ENCODE measurements at places on chromosomes 7 and 10.

GRCh38 chr10:72353965-72354355, 759 bp downstream of the DNAJB12 start:
- DNase-seq = peak; percentile 42

DNA sequence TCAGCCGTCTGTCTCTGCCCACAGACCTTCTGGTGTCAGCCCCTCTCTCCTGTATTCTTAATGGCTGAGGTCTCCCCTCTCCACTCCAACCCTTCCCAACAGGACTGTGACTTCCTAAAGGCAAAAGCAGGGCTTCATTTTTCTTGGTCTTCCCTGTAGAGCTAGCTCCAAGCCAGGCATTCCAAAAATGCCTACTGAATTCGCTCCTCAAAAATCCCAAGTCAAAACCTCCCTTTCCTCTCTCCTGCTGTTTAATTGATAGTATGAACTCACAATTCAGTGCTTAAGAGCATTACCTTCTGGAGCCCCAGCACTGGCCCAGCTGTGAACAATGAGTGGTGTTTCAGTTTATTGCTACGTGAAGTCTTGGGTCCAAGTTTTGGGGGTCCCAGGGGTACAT, 628.4 kb downstream of the PARD3 start:
- DNase-seq = no peak

DNA sequence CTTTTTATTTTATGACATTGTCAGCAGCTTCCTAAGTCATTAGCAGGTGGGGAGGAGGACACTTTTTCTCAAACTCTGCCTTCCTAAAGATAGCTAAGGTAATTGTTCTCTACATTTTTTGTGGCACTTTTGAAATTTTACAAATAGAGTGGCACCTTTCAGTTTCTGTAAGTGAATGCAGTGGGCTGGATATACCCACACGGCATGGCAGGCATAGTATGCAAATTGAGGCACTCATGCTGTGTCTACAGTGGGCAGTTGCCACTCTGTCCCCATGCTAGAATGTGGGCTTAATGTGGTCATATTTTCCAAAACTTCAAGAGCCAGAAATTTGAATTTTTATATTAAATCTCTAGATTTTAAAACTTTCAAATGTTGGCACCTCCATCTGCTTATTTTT, 12.8 kb upstream of the SH3PXD2A start:
- no peak for DNase-seq

DNA sequence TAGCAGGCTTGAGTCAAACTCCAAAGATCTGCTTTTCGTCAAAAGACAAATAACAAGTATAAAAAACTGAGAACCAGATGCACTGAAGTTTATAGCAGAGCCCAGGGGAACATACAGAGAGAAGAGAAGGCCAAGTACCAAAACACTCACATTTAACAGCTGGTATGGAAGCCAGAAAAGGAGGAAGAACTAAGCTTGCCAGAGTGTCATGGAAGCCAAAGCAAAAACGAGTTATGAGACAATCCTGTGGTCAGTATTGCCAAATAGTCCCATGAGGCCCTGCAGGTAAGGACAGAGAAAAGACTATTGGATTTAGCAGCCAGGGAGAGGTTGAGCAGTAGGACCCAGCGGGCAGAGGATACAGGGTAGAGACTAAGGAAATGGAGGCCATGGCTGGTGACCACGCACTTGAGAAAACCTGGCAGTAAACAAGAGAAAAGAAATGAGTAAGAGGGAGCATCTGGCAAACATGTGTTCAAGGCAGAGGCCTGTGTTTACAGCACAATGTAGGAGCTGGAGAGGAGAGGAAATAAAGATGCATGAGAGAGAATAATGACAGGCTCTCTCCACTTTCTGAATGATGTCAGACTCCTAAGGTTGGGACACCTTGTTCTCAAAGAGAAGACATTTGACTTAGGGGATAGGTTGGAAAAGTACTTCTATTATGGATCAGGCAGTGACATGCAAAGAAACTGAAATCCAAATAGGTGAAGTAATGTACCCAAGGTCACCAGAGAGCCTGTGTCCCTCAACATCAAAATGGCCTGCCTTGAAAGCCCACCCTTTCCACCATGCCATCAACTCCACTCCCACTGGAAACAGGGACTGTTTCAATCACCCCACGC, 9.1 kb downstream of the CREB3L2 start:
- peak; percentile 94 for DNase-seq

GRCh38 chr7:143104759-143105158, 27.1 kb upstream of the PIP start:
- no peak for DNase-seq

GRCh38 chr10:128160297-128160711, 34.1 kb upstream of the MKI67 start:
- no peak for DNase-seq

DNA sequence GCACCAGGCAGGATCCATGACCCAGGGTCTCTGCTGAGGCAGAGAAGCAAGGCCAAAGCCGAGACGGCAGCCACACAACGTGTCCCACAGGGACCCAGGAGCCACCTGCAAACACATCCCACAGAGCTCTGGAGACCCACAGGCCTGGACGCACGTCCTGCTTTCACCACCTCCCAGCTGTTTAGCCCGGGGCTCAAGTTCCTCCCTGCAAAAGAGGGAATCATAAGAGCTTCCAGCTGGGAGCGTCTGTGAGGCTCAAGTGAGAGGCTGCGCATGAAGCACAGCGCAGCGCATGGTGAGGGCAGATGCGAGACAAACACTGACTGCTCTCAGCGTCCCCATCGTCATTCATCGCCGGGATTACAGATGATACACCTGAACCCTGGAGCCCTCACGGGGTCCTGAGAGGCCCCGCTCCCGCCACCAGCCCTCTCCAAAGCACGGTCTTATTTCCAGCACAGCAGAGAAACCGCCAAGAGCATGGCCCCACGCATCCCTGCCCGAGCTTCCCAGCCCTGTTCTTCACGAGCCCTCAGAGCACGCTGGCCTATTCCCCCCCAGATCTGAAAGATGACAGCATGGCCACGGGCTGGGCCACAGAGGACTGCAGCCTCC, 88.7 kb downstream of the MAD1L1 start:
- no peak for DNase-seq

DNA sequence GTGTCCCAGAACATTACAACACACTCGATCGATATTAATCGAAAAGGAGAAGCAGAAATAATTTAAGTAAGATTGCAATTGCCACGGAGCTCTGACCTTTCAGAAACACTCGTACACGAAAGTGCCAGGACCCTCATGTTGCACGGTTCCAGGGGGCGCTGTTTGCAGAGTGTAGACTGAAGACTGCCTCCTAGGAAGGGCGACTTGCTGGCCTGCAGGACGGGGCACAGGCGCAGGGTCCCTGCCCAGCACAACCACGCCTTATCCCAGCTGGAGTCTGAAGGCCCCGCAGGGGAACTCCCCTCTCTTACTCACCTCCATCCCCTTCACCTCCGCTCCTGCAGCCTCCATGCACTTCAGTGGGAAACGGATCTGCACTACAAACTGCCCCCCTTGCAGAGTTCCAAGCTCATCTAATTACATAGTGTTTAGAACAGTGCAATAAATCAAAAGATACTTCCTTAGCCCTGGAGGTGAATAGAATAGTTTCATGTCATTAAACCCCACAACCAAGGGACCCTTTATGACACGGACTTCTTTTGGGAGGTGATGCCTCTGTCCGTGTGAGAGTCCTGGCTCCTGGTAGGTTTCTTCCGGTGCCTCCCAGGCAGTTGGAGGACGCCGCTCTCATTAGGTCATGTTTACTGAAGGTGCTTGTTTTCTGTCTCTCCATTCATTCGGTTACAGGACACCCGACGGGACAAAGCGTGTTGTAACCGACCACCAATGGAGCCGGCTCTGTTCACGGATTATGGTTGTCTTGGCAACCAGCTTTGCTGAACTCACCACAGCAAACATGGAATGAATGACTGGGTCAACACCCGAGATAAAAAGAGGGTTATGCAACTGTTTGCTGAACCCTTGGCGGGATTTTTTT, 262.2 kb downstream of the BAMBI start:
- peak; percentile 85 for DNase-seq

DNA sequence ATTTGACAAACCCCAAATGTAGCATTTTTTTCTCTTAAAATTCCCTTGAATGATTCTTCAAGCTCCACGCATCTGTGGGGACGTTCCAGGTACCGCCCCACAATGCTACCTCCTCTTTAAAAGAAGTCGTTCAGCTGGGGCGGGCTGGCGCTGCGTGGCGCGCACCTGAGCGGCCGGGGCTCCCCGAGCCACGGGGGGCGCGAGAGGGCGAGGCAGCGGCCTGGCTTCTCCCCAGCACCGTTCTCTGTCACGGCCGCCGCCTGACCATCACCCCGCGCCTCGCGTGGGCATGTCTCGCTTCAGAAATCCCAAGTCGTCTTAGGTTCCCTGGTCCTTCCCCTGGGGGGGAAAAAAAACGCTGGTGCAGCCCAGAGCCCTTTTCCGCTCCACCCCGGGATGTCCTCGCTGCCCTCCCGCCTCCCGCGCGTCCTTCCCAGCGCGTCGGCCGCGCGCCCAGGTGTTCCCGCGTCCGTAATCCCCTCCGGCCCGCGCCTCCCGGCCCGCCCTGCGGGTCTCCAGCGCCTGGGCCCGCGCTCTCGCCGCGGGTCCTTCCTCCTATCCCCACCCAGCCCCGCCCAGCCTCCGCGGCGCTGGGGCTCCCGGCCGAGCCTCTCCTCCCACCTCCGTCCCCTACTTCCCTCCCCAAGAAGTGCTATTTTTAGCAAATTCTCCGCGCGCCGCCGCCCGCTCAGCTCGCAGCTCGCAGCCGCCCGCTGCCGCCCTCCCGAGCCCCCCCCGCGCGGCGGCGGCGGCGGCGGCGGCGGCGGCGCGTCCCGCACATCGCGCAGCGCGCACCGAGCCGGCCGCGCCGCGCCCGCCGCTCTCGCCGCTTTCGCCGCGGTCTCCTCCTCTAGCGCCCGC, 58.7 kb upstream of the PRPS1L1 start:
- DNase-seq = peak; percentile 24

DNA sequence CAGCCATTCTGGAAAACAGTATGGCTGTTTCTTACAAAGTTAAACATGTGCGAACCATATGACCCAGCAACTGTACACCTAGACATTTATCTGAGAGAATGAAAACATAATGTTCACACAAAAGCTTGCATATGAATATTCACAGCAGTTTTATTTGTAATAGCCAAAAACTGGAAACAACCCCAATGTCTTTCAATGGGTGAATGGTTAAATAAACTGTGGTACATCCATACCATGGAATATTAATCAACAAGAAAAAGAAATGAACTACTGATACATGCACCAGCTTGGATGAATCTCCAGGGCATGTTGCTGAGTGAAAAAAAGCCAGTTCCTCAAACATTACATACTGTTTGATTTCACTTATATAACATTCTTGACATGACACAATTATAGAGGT, 37.3 kb downstream of the LEP start:
- no peak for DNase-seq
